Right kidney (tissue), 9 donors: ENCODE measurements at places on chromosomes 2 and 18.

GRCh38 chr18:23772327-23773024, 83.2 kb downstream of the LAMA3 start:
- DNase-seq: no peak

DNA sequence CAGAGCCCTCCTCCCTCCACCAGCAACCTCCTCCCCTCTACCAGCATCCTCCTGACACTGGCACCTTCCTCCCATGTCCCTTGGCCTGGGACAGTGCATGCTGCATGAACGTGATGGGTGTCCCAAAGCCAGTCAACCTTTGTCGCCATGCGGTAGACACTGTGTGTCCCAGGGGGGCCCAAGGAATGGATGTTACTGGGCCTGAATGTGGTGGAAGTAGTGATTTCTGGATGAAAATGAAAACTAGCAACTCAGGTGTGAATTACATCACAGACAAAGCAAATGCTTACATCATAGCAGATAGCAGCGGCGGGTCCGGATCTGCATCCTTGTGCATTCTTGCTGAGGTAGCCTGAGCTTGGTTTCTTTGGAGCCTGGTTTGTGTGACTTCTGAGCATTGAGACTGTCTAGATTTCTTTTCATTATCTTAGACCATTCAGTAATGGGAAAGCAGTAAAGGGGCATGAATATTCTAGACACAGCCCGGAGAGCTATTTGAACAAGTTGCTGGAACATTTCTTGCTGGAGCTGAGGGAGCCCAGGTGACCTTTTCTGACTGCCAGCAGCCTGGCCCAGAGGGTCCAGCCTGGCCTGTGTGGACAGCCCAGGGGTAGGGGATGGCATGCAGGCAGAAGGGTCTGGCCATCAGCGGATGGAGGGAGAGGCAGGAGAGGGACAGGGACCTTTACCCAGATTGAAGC, 100.4 kb downstream of the FAM210A start:
- no peak for DNase-seq

GRCh38 chr2:145007093-145007959, 487.4 kb upstream of the ZEB2 start:
- DNase-seq: no peak

DNA sequence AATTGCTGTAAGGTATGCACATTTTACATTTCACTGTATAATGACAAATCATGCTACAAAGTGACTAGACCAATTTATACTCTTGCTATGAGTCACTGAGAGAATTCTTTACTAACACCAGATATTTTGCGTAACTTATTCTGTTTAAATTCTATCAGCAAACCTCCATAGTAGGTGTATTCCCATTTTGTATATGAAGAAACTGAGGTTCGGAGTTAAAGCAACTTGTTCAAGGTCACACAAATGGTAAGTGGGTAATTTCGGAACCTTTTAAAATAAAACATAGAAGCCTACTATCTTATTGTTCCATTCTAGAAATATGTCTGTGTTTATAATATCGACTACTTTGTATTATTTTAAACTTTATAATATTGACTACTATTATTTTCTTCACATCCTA, 15.9 kb upstream of the CPS1 start:
- no peak for DNase-seq

DNA sequence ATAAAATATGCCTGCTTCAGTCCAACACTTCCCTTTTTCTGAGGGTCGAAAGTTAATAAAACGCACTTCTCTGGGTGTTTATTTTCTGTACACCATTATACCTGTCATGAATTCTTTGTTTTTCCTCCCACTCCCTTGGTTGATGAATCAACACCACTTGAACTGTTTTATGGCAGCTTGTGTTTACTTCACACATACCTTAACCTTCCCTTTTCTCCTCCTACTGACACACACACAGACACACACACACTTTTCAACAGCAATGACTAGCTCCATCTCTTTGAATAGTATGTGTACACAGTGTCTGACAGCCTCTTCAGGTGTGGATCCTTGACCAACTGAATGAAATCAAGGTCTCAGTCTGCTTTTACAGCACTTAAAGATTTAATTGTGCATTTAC, 91.3 kb downstream of the SATB2 start:
- DNase-seq: no peak

- no peak for DNase-seq
Measured at GRCh38 chr2:64852771-64853241, 136.4 kb upstream of the SLC1A4 start.

- no peak for DNase-seq
Measured at GRCh38 chr2:224379172-224379571, 22.7 kb downstream of the FAM124B start.

DNA sequence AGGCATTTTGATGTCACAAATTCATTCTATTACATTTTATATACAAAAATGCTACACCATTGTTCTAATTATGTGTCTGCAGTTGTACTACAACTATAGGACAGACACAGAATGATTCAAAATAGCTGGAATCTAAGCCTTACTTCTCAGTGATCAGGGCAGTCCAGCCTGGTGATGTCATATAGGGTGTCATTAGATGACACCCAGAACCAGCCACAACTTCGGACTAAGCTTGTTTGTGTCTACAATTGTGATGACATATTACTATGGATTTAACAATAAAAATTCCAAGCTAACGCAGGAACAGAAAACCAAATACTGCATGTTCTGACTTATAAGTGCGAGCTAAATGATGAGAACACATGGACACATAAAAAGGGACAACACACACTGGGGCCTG, 31.0 kb downstream of the M1AP start:
- DNase-seq: no peak

- no peak for DNase-seq
Measured at GRCh38 chr2:29561628-29562027, 359.8 kb downstream of the ALK start.

- DNase-seq: peak; percentile 86
Measured at GRCh38 chr18:76491776-76492668, 3.0 kb downstream of the ZNF516 start.

- DNase-seq: no peak
Measured at GRCh38 chr2:167342769-167343168, 454.5 kb downstream of the XIRP2 start.

DNA sequence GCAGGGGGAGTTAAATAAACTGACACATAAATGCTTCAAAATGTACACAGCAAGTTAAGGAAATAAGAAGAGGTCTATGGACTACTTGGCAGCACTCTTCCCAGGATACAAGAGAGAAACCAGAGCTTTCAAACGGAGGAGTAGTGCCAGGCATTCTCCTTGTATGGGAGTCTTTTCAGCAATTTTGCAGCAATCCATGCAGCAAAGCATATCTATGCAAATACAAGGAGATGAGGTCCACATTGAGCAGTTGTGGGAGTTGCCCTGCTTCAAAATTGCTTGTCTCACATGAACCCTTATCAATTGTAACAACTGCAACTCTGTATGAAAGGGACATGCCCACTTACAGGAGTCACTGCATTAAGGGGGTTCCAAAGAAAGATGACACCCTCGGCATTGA, 37.8 kb downstream of the SCN9A start:
- DNase-seq: no peak

DNA sequence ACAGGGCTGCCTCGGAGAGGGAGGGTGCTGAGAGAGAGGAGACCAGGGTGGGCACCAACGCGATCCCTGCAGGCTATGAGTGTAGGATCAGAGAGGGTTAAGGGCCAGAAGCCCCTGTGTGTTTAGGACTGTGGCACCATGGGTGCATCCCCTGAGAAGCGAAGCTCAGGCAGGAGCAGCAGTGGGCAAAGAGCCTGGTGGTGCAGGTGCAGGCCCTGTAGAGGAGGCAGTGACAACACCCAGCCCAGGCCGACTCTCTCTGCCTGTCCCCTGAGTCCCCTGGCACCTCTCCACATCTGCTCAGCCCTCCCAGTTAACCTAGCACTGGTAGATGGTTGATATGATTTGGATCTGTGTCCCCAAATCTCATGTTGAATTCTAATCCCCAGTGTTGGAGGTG, 139.8 kb downstream of the RNF152 start:
- no peak for DNase-seq

- no peak for DNase-seq
Measured at GRCh38 chr18:55179425-55179824, 220.2 kb upstream of the CCDC68 start.

DNA sequence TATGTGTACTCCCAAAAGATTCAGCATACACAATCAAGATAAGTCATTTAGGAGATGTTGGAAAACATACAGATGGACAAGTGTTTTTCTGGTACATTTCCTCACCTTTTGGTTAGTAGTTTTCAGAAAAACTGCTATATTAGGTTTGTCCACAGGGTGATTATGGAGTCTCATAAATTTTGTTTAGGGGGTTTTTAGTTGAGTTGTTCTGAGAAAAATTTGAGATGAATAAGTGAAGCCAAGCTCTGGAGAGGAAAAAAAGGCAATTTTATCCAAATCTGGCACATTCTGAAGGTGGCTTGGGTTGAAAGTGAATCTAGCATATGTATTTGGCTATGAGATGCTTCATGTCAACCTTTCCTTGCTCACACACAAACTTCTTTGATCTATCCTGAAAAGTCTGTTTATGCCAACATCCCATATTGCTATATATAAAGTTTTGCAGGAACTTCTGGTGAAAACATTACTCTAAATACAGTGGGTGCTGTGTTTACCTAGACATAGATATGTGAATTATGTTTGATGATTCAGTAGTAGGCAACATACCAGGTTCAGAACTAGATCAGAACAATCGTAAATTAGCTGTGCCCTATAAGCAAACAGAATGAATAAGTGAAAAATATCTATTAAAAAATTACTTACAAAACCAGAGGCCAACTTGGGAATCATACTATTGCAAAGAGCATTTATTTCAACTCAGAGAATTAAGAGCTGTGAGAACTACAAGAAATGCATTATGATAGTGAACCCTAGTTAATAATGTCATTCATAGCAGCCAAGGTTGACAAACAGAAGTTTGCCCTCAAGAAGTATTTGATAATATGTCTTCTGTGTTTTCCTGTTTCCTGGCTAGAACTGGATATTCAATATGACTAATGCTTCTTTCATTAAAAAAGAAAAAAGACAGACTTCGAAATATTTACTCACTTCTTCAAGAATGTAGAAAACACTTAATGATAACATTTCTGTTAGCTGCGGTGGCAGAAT, 552.0 kb downstream of the IRS1 start:
- no peak for DNase-seq
